Left renal pelvis (tissue), 4 donors: ENCODE measurements at places on chromosomes 11 and 22. TPM values are rescaled to one million over a fixed set of nuclear protein-coding genes. Genes with fewer than 3 reads are reported as not detected.

DNA sequence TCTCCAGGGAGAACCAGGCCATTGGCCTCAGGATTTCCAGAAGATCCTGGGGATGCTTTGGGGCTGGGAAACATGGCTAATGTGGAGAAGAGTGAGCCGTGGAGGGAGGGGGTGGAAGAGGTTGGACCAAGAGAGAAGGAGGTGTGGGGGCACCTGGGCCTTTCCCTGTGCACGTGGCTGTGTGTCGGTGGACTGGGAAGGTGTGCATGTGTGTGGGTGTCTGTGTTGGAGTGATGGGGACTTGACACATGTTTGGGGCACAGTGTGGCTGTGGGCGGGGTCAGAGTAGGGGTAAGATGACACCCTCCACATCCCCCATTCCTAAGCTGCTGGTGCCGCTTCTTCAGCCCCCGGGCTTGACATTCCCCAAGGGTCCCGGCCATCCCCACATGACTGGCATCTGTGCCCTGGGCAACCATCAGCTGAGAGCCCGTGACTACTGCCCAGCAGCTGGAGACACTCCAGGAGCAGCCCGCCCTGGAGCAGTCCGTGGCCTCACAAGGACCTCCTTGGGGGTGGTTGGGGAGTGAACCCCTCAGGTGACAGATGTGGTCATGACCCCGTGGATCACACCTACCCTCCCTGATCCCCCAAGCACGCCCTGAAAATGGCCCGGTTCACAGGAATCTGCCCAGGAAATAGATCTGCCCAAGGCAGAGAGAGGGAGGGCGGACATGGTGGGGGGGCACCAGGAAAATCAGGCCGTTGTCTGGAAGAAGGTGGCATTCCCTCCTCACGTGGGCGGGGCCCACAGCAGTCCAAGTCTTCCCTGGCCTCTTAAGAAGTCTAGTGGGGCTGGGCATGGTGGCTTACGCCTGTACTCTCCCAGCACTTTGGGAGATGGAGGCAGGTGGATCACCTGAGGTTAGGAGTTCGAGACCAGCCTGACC, 34.8 kb upstream of the SOX10 start:
- DNase-seq, result no peak

DNA sequence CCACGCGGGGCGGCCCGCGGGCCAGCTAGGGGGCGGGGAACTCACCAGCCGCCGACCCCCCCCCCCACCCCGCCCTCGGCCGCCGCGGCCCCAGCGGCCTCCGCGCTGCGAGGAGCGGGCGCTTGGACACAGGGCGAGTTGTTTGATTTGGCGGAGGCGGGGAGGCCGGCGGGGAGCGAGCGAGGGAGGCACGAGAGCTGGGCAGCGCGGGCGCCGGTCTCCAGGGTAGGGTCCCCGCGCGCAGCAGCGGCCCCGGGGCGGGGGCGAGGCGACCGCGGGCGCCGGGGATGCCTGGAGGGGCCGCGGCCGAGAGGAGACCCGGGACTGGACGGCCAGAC, 64.4 kb downstream of the NAV2 start:
- no peak for DNase-seq

DNA sequence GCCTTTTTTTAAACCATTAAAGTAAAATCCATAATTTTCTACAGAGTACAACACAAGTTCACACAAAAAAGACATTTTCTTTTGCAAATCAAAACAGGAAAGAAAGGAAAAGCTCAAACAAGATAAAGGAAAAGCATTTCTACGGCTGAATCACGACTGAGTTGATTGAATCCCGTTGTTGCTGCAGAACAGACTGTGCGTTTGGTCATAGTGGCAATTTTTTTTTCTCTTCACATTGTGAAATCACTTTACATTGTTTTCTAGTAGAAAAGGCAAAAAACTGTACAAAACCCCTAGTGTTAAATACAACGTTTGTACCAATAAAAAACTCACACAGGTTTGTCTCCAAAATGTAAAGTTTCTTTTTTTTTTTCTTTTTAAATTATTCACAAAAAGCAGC, 17.3 kb upstream of the RAPSN start:
- no peak for DNase-seq

- DNase-seq, result no peak
Measured at GRCh38 chr11:2737866-2738265, 38.1 kb upstream of the KCNQ1OT1 start.

SHANK3 gene
- polyA plus RNA-seq, result 25.3 TPM

DNA sequence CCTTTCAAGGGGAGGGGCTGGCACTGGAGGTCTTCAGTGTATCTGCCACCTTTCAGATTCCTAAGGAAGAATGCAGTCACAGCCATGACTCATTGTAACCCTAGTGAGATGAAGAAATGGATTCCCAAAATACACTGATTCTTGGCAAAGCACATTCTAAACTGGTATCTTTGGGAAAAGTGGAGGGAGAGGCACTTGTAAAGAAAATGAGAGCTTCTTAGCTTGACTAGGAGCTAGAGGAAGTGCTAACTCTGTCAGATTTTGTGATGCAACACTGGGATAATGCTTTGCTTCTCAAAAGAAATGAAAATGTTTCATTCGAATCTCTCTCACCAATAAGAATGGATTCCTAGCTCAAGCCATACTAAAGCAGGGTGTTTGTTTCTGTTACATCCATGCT, 14.3 kb downstream of the NRIP3 start:
- DNase-seq, result no peak

DNA sequence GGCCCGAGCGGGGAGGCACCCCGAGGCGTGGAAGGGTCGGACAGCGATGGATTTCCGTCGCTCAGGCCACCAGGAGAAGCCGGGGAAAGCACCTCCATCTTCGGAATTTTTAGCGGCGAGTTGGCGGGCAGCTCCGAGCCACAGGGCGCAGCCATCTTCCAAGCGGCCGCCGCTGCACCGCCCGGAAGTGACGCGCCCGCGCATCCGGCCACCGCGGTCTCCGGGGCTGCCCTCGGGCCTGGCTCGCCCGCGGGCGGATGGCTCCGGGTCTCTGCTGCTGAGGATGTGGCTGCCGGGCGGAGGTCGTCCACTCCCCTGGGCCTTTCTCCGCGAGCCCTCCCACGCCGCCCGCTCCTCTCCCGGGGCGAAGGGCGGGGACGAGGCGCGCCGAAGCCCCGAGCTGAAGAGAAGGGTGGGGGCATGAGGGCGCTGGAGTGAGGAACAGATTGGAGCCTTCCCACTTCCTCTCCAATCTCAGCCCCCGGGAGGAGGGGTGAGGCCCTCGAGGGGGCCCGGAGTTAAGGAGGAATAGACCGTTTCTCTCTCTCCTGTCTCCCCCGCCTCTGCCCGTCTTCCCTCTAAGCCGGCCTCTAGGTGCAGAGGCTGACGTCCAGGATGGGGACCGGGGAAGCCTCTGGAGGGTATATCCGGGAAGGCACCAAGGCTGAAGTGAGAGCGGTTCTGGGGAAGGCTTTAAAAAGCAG, at the start of gene MSANTD2:
Gene MSANTD2, minus strand, starts transcription at position 181 of the 704 bp plus-strand sequence. Its CDS starts 26 bp downstream, at position 155.
- DNase-seq, result peak; percentile 82

SMIM35 gene
- polyA plus RNA-seq, result 0.10 TPM

- no peak for DNase-seq
Measured at GRCh38 chr11:128505449-128506065, 81.8 kb downstream of the ETS1 start.

DNA sequence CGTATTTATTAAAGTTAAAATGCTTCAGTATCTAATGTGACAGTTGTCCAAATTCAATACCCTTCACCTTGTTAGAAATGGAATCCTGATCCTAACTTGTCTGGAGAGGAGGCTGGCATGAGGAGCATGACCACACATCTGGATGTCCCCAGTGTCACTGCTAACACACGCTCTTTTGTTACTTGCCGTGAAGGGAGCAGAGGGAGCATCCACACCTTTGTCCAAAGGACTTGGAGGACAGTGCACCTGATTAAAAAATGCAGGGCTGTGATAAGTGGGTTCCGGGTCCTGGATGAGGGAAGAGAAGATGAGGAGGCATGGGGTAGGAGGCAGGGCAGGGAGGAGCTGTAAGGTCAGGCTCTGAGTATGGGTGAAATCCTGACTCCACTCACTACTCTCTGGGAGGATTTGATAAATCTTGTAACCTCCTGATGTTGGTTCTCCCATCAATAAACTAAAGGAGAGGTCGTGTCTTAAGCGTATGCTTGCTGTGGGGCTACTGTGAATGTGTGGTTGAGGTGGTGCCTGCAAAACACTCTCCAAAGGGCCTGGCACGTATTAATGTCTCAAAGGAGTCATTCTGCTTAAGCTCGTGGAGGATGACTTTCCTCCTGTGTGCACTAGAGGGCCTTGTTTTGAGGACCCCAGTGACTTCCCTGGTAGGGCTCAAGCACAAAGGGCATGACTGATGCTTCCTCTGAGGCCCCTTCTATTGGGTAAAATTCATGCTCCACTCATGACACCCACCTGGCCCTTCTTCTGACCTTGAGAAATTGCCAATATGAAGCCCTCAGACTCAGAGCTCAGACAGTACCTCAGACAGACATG, 16.8 kb upstream of the IGLL5 start:
- no peak for DNase-seq

THY1 gene
- polyA plus RNA-seq, result 94.9 TPM

- no peak for DNase-seq
Measured at GRCh38 chr11:6401464-6401863, 11.2 kb downstream of the SMPD1 start.

SELENOH gene
- 100 TPM for polyA plus RNA-seq

DNA sequence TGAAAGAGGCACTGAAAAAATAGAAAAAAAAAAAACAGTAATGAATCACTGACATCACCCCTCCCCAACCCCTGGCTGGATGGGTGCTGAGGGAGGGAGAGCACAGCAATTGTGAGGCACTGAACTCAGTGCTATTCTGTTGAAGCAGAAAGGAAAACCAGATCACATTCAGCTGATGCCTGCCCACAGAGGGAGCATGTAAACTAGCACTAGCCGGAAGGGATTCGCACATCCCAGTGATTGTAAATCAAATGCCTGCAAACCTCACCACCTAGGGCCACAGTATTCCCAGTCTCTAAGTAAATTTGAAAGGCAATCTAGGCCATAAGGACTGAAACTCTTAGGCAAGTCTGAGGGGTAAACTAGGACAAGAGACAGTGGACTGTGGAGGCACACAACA, 772.0 kb upstream of the CCDC179 start:
- DNase-seq, result no peak

DNA sequence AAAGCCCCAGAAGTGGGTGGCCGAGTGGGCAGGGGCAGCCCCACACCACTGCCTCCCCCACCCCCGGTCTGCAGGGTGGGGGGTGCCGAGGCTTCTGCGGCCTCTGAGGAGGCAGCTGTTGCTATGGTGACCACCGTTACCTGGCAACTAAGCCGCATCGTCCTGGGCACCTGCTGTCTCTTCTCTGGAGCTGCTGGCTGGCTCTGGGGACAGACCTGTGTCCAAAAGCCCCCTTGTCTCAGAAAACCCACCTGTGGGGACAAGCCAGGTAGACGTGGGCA, 79.9 kb upstream of the PRR5 start:
- DNase-seq, result no peak

GRCh38 chr22:28019881-28020861, 101.1 kb upstream of the PITPNB start:
- DNase-seq, result no peak

DNA sequence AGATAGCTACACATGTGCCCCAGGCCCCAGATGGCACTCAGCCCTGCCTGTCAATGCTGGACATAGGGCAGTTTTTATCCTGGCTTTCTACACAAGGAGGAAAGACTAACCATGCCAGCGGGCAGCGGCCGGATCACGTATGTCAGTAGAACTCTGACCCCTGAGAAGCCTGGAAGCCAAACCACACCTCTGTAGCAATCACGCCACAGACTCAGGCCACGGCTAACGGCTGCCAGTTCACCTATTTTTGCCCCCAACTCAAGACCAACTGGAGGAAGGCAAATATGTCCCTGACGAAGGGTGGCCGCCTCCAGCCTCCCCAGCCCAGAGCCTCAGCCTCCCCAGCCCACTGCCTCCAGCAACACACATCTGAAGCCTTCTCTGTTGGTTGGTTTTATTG, 7.2 kb upstream of the CD81 start:
- DNase-seq, result no peak

- DNase-seq, result no peak
Measured at GRCh38 chr11:96256215-96257011, 86.6 kb downstream of the MAML2 start.

RELA gene
- polyA plus RNA-seq, result 62.9 TPM

GRCh38 chr11:64769283-64769682, 9.1 kb downstream of the SF1 start:
- no peak for DNase-seq

OR51A7 gene
- polyA plus RNA-seq, result not detected

- DNase-seq, result no peak
Measured at GRCh38 chr11:24965748-24966147, 468.9 kb downstream of the LUZP2 start.
